ENCODE measurements at places on chromosomes 1 and 21.

GRCh38 chr1:230839173-230839572 lies 29.1 kb downstream of the C1orf198 start:
- DNase-seq: no peak

DNA sequence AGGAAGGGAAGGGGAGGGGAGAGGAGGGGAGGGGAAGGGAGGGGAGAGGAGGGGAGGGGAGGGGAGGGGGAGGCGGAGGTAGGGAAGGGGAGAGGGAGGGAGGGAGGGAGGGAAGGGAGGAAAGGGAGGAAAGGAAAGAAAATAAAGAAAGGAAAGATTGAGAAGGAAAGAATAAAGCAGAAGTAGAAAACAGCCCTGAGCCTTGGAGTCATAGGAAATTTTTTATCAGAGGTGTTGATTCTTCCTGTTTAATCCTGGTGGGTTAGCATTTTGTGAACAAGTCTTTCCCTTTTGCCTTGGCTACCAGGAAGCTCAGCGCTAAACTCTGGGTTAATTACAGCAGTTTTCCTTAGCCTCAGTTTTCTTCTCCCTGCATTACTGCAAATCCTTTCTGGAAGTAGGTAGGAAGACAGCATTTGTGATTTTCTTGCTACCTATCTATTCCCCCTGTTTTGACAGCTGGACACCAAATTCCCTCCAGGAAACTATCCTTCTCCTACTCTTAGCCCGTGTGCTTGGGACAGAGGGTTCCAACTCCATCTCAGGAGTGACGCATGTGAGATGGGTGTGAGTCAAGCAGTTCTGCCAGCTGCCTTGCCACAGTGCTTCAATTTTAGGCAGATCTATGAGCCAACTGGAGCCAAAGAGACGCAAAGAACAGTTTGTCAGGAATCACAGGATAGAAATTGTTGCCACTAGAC lies 26.9 kb downstream of the TOMM20 start:
- DNase-seq: no peak

- DNase-seq: no peak
Measured at GRCh38 chr1:82258887-82259286, 458.2 kb downstream of the ADGRL2 start.

GRCh38 chr1:41529621-41530395 lies 45.3 kb upstream of the EDN2 start:
- no peak for DNase-seq

DNA sequence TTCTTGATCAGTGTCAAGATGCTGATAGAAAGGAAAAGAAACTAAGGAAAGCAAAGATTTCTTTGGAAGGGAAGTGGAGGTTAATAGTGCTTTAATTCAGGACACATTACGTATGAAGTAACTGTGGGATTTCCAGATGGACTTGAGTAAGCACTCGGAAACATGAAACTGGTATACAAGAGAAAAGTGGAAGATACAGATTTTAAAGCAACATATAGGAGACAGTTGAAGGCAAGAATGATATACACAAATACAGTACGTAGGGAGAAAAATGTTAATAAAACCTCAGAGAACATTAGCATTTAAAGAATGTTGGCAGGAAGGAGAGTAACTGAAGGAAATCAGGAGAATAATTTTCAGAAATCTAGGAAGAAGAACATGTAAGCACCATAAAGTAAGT lies 730.9 kb upstream of the ADGRL2 start:
- DNase-seq: no peak

- no peak for DNase-seq
Measured at GRCh38 chr21:44762221-44763049, 39.2 kb downstream of the UBE2G2 start.

DNA sequence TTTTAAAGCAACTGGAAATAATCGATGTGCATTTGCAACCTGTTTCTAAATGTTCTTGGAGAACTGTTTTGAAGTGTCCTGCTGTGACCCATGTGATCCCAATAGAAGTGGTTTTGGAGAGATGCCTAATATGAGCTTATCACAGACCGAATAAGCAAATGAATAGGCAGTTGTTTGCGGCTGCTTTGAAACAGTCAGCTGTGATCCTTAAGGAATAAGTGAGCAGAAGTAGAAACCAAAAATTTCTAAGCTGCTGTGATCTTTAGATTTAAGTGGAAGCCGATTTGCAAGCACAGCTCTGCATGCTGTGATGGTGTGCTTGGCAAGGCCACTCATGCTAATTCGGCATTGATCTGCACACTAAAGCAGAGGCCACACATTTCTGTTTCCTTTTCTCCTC lies 329.5 kb upstream of the DUSP10 start:
- no peak for DNase-seq

DNA sequence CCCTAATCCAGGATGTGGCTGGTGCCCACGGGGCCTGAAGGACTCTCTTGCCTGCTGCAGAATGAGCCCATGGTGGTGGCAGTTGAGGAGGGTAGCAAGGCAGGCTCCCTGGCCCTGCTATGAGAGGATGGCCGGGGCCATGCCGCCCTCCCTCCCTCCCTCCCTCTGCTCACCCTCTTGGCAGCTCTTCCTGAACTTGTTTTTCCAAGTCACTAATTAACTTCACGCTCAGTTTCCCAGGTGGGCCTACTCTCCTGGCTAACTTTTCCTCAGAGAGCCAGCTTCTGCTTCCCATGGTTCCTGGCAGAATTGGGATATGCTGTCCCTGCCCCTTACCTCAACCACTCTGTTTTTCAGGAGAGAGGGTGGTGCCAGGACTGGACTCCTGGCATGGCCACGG lies 10.2 kb downstream of the KCNC4 start:
- no peak for DNase-seq

- no peak for DNase-seq
Measured at GRCh38 chr1:30522031-30523004, 201.1 kb downstream of the MATN1 start.
